ENCODE measurements at places on chromosomes 4 and X.

DNA sequence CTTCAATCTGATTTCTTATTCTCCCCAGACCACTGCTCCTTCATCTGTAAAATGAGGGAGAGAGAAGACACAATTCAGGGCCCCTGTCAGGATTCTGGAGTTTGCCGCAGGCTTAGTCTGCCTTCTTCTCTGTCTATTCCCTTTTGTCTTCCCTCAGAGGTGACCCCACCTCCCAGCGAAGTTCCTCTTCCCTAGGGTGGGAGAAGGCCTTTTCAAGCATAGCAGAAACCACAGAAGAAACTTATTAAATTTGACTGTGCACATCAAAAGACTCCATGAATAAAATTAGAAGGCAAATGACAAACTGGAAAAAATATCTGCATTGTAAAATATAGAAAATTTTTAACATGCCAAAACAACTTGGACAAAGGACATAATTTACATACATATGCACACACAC is 148.8 kb downstream of the HNRNPD start:
- DNase-seq: no peak

- DNase-seq: no peak
These were observed 160.6 kb downstream of the PTTG2 start for GRCh38 chr4:38120772-38121171.

DNA sequence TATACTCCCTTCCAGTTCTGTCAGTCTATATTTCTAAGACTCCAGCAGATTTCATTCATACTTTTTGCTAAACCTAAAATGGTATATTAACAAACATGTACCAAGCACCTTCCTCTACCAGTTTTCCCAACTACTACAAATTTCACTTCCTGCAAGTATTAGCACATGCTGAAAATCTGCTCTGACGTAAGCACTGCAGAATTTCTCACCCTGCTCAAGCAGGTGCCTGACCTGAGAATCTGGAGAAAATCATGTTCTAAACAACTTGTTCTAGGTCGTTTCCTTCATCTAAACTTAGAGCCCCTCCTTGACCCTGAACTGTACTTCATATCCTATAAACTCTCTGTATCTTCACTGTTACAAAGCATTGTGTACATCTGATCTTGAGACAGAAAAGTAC is 380.7 kb upstream of the NOCT start:
- no peak for DNase-seq

GRCh38 chr4:30536231-30536630 is 183.9 kb upstream of the PCDH7 start:
- DNase-seq: peak; percentile 16

DNA sequence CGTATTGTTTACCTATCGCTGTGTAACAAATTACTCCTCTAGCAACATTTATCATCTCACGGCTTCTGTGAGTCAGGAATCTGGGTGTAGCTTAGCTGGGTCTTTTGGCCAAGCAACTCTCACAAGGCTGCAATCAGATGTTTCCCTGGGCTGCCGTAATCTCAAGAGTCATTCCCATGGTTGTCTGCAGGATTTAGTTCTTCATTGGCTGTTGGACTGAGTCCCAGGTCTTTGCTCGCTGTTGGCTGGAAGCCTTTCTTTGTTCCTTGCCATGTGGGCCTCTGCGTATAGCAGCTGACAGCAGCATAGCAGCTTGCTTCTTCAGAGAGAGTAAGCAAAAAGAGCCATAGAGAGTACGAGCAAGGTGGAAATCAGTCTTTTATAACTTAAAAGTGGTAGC is 16.8 kb downstream of the POLR2B start:
- peak; percentile 85 for DNase-seq

GRCh38 chr4:94527556-94528233 is 76.0 kb downstream of the PDLIM5 start:
- DNase-seq: no peak

DNA sequence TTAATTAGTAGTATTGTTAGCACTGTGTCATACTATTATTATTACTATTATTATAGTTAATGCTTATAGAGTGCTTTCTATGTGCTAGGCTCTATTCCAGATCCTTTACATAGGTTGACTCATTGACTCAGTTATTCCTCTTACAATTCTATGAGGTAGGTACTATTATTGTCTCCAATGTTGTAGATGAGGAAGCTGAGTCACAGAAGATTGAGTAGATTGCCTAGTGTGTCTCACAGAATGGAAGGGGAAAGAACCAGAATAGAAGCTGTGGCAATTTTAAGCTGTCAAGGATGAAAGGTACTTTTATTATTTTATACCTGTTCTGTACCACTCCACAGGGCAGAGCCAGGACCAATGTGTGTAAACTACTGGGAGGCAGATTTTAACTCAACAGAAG is 1.9 kb upstream of the TCEAL1 start:
- peak; percentile 48 for DNase-seq

DNA sequence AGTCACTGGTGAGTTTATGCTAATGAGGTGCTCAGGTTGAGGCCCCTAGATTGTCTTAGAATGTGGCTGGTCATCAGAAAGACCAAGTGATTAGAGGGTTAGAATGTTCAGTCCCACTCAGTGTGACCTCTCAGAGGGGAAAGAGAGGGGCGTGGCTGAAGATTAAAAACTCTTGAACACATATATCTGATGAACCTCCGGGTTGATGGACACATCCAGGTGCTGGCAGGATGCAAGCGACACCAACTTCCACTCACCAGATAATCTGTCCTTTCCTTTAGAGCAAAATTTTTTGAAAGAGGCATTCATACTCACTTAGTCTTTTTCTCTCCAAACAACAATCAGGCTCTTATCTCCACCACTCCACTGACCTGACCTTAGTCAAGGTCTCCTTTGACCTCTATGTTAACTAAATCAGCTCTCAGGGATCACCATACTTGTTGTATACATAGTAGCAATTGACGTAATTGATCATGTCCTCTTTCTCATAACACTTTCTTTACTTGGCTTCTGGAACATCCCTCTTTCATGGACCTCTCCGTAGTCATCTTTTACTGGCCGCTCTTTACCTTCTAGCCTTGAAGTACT is 14.2 kb downstream of the FAM47E start:
- DNase-seq: no peak

DNA sequence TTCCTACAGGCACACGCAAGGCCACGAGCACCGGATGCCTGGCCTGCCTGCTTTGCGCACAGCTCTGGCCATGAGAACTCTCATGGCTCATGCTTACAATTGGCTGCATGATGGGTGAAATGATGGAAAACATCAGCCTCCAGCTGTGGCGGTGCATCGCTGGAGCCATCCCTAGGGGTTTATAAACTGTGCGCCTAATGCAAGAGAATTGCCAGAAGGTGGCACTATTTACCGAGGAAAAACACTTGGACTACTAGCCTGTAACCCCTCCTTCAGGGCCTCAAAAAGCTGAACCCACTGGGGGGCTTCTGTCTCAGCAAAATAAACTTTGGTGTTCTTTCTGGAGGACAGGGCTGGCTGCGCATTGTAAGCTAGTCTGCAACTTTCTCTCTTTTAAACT is 51.9 kb downstream of the PHKA2 start:
- DNase-seq: peak; percentile 22

- peak; percentile 45 for DNase-seq
These were observed 2.1 kb downstream of the PPP3CA start for GRCh38 chr4:101345271-101345595.

GRCh38 chr4:24164054-24164693 is 274.3 kb upstream of the PPARGC1A start:
- no peak for DNase-seq

DNA sequence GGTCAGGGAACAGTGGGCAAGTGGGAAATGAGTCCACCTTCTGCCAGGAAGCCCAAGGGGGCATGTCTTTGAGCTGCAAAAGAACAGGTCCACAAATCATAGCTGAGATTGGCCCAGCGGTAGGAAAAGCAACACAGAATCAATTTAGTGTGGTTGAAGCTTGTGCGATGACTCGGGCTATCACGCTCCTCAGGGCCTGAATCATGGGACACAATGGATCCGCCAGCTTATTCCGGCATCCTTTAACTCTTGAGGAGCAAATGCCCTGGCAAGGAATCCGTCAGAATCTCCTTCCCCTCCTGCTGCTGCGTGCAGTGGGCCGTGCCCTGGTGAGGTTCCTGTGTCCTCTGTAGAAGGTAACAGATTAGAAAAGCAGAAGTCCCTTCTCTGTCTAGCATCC is 98.0 kb downstream of the RELL1 start:
- DNase-seq: peak; percentile 19

GRCh38 chr4:47891928-47892327 is 22.5 kb downstream of the NFXL1 start:
- DNase-seq: no peak

GRCh38 chr4:14844061-14844460 is 158.2 kb upstream of the CPEB2 start:
- no peak for DNase-seq

DNA sequence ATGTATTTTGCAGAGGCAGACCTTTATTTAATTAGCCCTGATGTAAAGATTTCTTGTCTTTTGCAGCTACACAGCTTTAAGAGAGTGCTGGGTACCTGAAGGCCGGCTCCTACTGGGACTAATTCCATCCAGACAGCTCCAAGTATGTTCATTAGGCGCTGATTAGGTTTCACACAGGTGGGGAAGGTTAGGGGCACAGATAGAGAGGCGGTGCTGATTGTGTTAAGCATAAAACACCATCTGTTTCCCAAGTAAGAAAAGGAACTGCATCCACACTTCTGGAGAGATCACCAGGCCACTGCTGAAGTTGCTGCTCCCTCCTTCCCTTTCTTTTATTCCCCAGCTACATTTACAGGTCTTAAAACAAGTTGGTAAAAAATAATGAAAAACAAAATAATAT is 349.5 kb downstream of the ZIC3 start:
- DNase-seq: no peak

DNA sequence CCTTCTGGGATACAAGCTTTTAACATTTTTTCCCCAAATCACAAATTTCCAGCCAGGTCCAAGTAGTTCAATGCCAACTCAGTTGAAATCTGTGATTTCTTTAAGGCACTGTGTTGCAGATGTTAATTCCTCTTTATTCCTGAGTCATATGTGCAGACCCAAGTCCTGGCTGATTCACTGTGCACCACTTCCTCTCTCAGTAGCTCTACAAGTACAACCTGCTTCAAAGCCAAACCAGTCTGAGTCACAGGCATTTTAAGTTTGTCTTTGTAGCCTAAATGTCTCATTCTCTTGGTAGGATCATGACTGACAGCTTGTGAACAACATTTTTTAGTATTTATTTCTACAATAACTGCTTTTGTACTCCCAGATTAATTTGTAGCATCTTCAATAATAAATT is 165.6 kb upstream of the S100G start:
- DNase-seq: peak; percentile 96

DNA sequence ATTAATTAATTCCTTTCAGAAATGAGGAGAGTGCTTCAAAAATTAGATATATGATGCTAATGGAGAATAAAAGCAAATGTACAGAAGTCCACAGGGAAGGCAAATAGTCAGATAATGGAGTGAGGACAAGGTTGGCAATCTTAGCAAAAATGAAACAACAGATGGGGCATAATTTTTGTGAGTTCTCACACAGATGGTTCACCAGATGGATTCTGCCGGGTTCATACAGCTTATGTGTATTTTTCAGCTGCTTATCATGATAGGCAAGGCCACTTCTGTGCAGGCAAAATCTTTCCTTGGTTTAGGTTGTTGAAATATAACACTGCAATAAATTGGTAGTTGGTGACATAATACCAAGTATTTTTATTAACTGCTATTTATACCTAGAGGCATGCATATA is 1539.0 kb upstream of the IGFBP7 start:
- DNase-seq: no peak

GRCh38 chrX:16445166-16445752 is 204.7 kb upstream of the S100G start:
- peak; percentile 47 for DNase-seq

DNA sequence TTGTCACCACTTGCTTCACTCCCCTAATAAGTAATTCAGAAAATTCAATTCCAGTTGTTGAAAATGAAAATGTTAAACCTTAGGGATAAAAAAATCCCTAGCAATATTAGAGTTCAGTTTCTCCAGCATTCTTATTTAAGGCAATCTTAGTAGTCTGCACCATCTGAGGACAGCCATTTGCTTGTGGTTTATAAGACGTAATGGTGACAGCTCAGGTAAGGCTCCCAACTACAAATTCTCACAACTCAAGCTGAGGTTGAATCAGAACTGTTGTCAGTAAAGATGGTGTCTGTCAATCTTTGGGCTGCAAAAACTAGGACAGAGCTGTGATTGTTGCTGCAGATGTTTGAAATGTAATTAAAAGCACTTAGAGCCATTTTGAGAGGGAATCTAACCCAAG is 16.3 kb upstream of the ADGRA3 start:
- no peak for DNase-seq

DNA sequence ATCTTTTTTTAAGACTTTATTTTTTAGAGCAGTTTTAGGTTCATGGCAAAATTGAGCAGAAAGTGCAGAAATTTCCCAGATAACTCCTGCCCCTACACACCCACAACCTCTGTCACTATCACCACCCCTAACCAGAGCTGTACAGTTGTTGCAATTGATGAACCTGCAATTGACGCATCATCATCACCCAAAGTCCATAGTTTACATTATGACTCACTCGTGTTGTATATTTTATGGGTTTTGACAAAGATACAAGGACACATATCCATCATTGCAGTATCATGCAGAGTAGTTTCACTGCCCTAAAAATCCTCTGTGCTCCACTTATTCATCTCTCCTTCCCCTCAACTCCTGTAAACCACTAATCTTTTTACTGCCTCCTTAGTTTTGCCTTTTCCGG is 34.5 kb upstream of the WAS start:
- DNase-seq: no peak

- peak; percentile 26 for DNase-seq
These were observed 3.0 kb upstream of the ARMCX4 start for GRCh38 chrX:101482296-101482695.

- DNase-seq: peak; percentile 31
These were observed 289.4 kb downstream of the ANKRD50 start for GRCh38 chr4:124423160-124423559.

- DNase-seq: no peak
These were observed 240.9 kb downstream of the STIM2 start for GRCh38 chr4:27101561-27101960.

DNA sequence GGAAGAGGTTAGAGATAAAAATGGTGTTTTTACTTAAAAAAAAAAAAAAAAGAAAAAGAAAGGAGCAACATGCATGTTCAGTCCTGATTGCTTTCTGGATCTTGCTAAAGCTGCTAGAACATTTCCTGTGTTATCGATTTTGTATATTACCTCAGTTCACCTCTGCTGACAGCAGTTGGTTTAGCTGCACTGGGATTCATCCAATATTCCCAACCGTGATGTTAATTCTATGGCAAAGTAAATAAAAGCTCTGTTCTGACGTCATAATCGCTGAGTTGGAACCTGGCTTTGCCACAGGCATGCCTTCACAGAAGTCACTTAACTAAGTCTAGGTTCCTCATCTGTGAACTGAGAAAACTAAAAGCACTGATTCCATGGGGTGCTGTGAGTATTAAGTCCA is 90.7 kb upstream of the SORBS2 start:
- peak; percentile 31 for DNase-seq

DNA sequence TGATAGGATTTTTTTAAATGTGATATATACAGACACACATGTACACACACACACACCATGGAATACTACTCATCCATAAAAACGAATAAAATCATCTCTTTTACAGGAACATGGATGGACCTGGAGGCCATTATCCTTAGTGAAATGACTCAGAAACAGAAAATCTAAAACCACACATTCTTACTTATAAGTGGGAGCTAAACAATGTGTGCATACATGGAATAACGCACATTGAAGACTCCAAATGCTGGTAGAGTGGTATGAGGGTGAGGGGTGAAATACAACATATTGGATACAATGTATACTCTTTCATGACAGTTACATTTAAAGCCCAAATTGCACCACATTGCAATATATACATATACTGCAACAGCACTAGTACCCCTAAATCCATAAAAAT is 120.2 kb upstream of the ADGRL3 start:
- peak; percentile 3 for DNase-seq
